ENCODE measurements at places on chromosomes 1 and 21. TPM values are rescaled to one million over a fixed set of nuclear protein-coding genes. Genes with fewer than 3 reads are reported as not detected.

Gene TEDDM1
- not detected for total RNA-seq

Gene RAB7B
- total RNA-seq = 16.2 TPM

Gene FALEC
- total RNA-seq = not detected

Gene AKT3
- total RNA-seq = 39.4 TPM

GRCh38 chr1:154329152-154329521 lies 3.8 kb downstream of the ATP8B2 start:
- no peak overlapping the region for H3K4me3 ChIP-seq
- peak; percentile 12 for DNase-seq
- H3K36me3 ChIP-seq = peaks cover 18% of the 10 kb centered on the region
- H3K4me1 ChIP-seq = peaks cover 26% of the 10 kb centered on the region
- no peaks in the 10 kb centered on the region for H3K27me3 ChIP-seq
- H3K27ac ChIP-seq = no peak overlapping the region

- H3K27me3 ChIP-seq = no peaks in the 10 kb centered on the region
- no peak for DNase-seq
- H3K4me1 ChIP-seq = no peaks in the 10 kb centered on the region
- no peak within 1 kb of the TSS for H3K27ac ChIP-seq
Observed at GRCh38 chr1:26862781-26863684, at the start of gene SFN. SFN (plus strand) TSS chr1:26863149; CDS start chr1:26863213, 64 bp downstream.

DNA sequence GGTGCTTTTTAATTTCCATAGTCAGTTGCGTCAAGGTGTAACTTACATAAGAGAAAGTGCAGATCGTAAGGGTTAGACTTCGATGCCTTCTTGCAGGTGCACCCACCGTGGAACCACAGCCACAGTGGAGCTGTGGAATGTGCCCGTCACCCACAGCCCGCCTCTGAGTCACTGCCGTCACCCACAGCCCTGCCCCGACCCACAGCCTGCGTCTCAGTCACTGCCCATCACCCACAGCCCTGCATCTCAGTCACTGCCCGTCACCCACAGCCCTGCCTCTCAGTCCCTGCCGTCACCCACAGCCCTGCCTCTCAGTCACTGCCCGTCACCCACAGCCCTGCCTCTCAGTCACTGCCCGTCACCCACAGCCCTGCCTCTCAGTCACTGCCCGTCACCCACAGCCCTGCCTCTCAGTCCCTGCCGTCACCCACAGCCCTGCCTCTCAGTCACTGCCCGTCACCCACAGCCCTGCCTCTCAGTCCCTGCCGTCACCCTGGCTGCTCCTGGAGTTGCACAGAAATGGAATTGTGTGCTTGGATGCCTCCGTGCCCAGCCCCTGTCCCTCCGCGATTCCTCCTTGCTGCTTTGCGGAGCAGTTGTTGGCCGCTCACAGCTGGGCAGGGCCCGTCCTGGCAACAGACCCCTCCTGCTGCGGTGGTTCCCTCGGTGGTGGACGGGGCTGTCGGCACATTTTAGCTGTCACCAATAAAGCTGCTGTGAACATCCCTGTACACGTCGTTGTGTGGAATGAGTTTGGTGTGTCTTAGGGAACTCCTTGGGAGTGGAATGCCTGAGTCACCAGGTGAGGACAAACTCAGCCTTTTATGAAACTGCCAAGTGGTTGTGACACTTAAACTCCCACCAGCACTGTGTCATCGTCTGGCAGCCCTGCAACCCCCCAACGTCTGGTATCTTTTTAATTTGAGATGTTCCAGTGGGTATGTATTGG lies 44.9 kb upstream of the COL6A2 start:
- no peak for DNase-seq
- H3K36me3 ChIP-seq = no peaks in the 10 kb centered on the region
- no peak overlapping the region for H3K4me3 ChIP-seq
- H3K4me1 ChIP-seq = peaks cover 27% of the 10 kb centered on the region
- H3K27me3 ChIP-seq = no peaks in the 10 kb centered on the region

DNA sequence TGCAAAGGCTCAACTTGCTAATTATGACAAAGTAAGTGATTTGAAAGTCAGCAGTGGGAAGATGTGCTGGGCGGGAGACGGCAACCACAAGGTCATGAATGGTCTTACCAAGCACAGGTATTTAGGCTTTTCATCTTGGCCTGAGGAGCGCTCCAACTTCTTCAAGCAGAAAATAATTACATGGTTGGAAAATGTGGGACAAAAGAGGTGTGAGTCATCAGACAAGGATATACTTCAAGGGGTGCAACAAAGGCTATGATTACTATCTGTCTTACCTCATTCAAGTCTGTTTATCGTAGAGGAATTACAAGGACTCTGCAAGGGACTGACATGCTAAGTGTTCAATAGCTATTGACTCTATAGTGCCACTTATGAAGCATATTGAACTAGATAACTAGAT lies 2005.7 kb downstream of the MRPL39 start:
- no peaks in the 10 kb centered on the region for H3K36me3 ChIP-seq
- no peaks in the 10 kb centered on the region for H3K4me1 ChIP-seq
- H3K4me3 ChIP-seq = no peak overlapping the region
- no peak overlapping the region for H3K27ac ChIP-seq
- DNase-seq = no peak
- H3K27me3 ChIP-seq = no peaks in the 10 kb centered on the region

- H3K4me3 ChIP-seq = no peak overlapping the region
- no peaks in the 10 kb centered on the region for H3K27me3 ChIP-seq
- no peak for DNase-seq
- no peak overlapping the region for H3K27ac ChIP-seq
- H3K4me1 ChIP-seq = peaks cover 5% of the 10 kb centered on the region
- no peaks in the 10 kb centered on the region for H3K36me3 ChIP-seq
Observed at GRCh38 chr1:66733348-66734017, 18.8 kb upstream of the DYNLT5 start.

DNA sequence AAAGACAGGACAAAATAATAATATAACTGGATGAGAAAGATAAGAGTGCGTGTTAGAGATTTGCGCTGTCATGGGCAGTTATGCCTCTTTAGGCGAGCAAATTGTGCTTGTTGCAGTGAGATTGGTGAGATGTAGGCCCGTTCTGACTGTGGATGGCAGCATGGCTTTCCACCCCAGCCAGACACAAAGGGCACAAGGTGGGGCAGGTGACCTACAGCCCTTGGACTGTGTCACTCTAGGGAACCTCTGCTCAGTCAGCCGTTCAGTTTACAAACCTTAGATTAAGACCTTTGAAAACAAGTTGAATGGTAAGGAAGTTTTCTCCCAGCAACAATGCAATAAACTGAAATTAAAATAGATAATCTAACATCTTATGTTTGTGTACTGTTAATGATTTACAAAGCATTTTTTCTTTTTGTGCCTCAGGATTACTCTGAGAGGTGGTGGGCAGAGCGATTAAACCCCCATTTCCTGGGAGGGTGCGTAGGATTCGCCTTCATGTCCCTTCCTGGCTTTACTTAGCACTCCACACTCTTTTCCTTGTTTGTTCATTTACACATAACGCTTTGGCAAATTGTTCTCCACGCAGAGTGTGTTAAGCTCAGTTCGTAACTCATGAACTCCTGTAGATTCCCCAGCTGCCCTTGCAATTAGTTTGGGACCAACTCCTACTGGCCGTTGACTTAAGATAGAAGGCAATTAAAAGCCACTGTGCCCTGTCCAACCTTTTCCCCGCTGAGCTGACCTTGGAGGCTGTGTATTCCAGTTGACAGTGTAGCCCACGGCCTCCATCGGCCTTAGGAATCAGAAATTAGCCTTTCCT lies 58.1 kb upstream of the IGSF5 start:
- H3K4me3 ChIP-seq = no peak overlapping the region
- H3K27ac ChIP-seq = no peak overlapping the region
- H3K27me3 ChIP-seq = no peaks in the 10 kb centered on the region
- no peaks in the 10 kb centered on the region for H3K4me1 ChIP-seq
- no peaks in the 10 kb centered on the region for H3K36me3 ChIP-seq

DNA sequence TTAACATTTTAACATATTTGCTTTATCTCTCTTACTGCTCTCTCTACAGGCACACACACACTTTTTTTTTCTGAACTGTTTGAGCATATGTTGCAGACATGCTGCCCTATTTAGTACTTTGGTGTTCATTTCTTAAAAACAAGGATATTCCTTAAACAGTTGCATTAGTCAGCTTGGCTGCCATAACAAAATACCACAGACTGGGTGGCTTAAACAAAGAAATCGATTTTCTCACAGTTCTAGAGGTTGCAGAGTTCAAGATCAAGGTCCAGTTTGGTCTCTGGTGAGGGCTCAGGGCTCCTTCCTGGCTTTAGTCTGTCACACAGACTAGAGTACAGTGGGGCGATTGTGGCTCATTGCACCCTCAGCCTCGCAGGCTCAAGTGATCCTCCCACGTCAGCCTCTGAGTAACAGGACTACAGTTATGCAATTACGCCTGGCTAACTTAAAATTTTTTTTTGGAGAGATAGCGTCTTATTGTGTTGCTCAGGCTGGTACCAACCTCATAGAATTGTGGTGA lies 46.7 kb downstream of the RPRD2 start:
- DNase-seq = no peak
- no peaks in the 10 kb centered on the region for H3K36me3 ChIP-seq
- no peaks in the 10 kb centered on the region for H3K27me3 ChIP-seq
- H3K4me1 ChIP-seq = peaks cover 4% of the 10 kb centered on the region
- H3K4me3 ChIP-seq = no peak overlapping the region

GRCh38 chr1:116540088-116540487 lies 30.7 kb downstream of the CD58 start:
- H3K27ac ChIP-seq = no peak overlapping the region
- H3K4me1 ChIP-seq = peaks cover 2% of the 10 kb centered on the region
- peaks cover 13% of the 10 kb centered on the region for H3K36me3 ChIP-seq
- no peak overlapping the region for H3K4me3 ChIP-seq
- H3K27me3 ChIP-seq = no peaks in the 10 kb centered on the region

GRCh38 chr1:174872615-174873058 lies 127.1 kb upstream of the CACYBP start:
- peaks cover 2% of the 10 kb centered on the region for H3K36me3 ChIP-seq
- no peak for DNase-seq
- H3K27ac ChIP-seq = no peak overlapping the region

- no peaks in the 10 kb centered on the region for H3K27me3 ChIP-seq
- DNase-seq = no peak
- H3K27ac ChIP-seq = no peak overlapping the region
Observed at GRCh38 chr1:56052041-56052440, 527.3 kb downstream of the PLPP3 start.

GRCh38 chr1:246292571-246292970 lies 214.5 kb downstream of the SMYD3 start:
- H3K27ac ChIP-seq = no peak overlapping the region
- DNase-seq = no peak
- no peaks in the 10 kb centered on the region for H3K4me1 ChIP-seq
- H3K36me3 ChIP-seq = no peaks in the 10 kb centered on the region

- H3K36me3 ChIP-seq = no peaks in the 10 kb centered on the region
- peaks cover 25% of the 10 kb centered on the region for H3K4me1 ChIP-seq
- H3K27me3 ChIP-seq = no peaks in the 10 kb centered on the region
- peak; percentile 67 for DNase-seq
Observed at GRCh38 chr1:14304381-14304865, 294.1 kb upstream of the KAZN start.

GRCh38 chr1:221729771-221730330 lies 12.0 kb downstream of the DUSP10 start:
- H3K27ac ChIP-seq = no peak overlapping the region
- H3K4me1 ChIP-seq = peaks cover 21% of the 10 kb centered on the region
- no peaks in the 10 kb centered on the region for H3K27me3 ChIP-seq
- H3K4me3 ChIP-seq = no peak overlapping the region
- no peaks in the 10 kb centered on the region for H3K36me3 ChIP-seq

DNA sequence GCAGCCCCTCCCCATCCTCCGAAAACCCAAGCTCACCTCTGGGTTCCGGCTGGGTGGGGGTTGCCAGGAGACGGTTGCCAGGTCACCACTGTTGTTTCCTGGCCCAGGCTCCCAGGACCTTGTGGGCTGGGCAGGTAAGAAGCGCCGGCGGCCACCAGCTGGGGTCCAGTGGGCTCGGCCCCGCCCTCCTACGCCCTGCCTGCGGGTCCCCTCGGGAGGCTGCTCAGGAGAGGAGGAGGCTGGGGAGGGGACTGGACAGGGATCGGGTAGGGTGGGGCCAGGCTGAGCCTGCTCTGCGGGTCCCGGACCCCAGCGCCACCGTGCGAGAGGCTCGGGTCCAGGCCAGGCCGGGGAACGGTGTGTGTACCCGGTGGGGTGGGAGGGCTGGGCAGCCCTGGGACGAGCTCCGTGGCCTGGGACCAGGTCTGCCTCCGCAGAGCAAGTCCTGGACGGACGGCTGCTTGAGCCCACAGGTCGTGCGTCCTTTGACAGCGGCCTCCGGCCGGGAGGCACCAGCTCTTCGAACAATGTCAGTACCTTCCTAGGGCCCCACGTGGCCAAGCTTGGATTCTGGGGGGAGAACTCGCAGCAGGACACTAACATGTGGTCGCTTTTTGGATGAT lies at the start of gene TTLL10:
TSS of gene TTLL10 (plus strand) at position 88 of the 623 bp plus-strand sequence. CDS start 5,336 bp downstream, outside the sequence.
- no peak within 1 kb of the TSS for H3K4me3 ChIP-seq
- peak; percentile 50 for DNase-seq
- no peaks in the 10 kb centered on the region for H3K36me3 ChIP-seq
- H3K4me1 ChIP-seq = no peaks in the 10 kb centered on the region
- H3K27me3 ChIP-seq = peaks cover 10% of the 10 kb centered on the region

GRCh38 chr1:116853680-116854402 lies 55.9 kb upstream of the PTGFRN start:
- H3K4me3 ChIP-seq = no peak overlapping the region
- peak; percentile 35 for DNase-seq
- H3K36me3 ChIP-seq = no peaks in the 10 kb centered on the region
- no peak overlapping the region for H3K27ac ChIP-seq
- no peaks in the 10 kb centered on the region for H3K27me3 ChIP-seq
- H3K4me1 ChIP-seq = no peaks in the 10 kb centered on the region

DNA sequence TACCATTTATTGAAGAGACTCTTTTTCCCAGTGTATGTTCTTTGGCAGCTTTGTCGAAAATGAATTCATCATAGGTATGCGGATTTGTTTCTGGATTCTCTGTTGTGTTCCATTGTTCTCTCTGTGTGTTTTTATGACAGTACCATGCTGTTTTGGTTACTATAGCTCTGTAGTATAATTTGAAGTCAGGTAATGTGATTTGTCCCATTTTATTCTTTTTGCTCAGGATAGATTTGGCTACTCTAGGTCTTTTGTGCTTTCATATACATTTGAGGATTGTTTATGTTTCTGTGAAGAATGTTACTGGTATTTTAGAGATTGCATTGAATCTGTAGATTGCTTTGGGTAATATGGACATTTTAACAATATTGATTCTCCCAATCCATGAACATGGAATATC lies 5.4 kb upstream of the KLHL12 start:
- no peak overlapping the region for H3K27ac ChIP-seq
- DNase-seq = no peak
- no peaks in the 10 kb centered on the region for H3K4me1 ChIP-seq
- no peak overlapping the region for H3K4me3 ChIP-seq
- H3K36me3 ChIP-seq = no peaks in the 10 kb centered on the region
- H3K27me3 ChIP-seq = no peaks in the 10 kb centered on the region

- peak within 1 kb of the TSS; percentile 98 for H3K27ac ChIP-seq
- DNase-seq = peak; percentile 97
- no peaks in the 10 kb centered on the region for H3K4me1 ChIP-seq
- H3K36me3 ChIP-seq = no peaks in the 10 kb centered on the region
Observed at GRCh38 chr1:149899460-149900284, at the start of gene BOLA1. BOLA1 (plus strand) TSS chr1:149899568; CDS start chr1:149900060, 492 bp downstream.

- H3K4me1 ChIP-seq = no peaks in the 10 kb centered on the region
- H3K27ac ChIP-seq = no peak overlapping the region
- peaks cover 3% of the 10 kb centered on the region for H3K36me3 ChIP-seq
- DNase-seq = no peak
- H3K4me3 ChIP-seq = no peak overlapping the region
Observed at GRCh38 chr1:211831558-211832323, 1.2 kb upstream of the LPGAT1 start.

- no peak for DNase-seq
- H3K4me3 ChIP-seq = no peak overlapping the region
- H3K4me1 ChIP-seq = no peaks in the 10 kb centered on the region
- H3K27ac ChIP-seq = no peak overlapping the region
- no peaks in the 10 kb centered on the region for H3K36me3 ChIP-seq
Observed at GRCh38 chr1:53281133-53281532, 42.8 kb upstream of the MAGOH start.
